Hematopoietic multipotent progenitor cell treated with erythropoietin and hydrocortisone succinate and interleukin-3 and kit ligand, for 17 days (in vitro differentiated cells): ENCODE measurements at places on chromosomes 2 and 18.

- no peak for DNase-seq
Measured at GRCh38 chr2:240575101-240575965, 7.0 kb downstream of the RNPEPL1 start.

GRCh38 chr2:49515996-49516782 is 361.9 kb upstream of the FSHR start:
- DNase-seq: no peak

DNA sequence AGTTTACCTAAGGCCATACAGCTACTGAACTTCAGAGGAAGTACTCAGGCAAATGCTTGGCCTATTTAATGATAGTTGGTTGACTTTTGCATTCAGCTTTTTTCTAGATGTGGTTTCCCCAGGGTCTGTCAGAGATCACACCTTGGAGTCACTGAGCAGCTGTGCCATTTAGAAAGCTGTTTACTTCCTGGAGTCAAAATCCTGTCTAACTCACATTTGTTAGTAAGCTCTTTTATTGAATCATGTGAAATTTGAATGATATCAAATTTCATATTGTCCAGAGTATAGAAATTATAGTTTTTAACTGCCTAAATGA is 7.6 kb upstream of the TRIB2 start:
- DNase-seq: no peak

DNA sequence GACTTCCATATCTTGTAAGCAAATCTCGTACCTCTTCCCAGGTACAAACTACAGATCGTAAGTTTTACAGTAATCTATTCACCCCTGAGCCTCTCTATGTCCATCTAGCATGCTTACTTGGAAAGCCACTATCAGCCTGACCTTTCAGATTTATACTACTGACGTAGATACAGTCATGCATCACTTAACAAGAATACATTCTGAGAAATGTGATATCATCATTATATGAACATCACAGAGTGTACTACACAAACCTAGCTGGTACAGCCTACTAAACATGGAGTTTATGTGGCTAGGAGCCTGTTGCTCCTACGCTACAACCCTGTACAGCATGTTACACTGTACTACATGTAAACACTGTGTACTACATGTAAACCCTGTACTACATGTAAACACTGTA is 293.2 kb upstream of the ZNF804A start:
- DNase-seq: no peak

- no peak for DNase-seq
Measured at GRCh38 chr2:65367524-65367923, 64.9 kb downstream of the SPRED2 start.

DNA sequence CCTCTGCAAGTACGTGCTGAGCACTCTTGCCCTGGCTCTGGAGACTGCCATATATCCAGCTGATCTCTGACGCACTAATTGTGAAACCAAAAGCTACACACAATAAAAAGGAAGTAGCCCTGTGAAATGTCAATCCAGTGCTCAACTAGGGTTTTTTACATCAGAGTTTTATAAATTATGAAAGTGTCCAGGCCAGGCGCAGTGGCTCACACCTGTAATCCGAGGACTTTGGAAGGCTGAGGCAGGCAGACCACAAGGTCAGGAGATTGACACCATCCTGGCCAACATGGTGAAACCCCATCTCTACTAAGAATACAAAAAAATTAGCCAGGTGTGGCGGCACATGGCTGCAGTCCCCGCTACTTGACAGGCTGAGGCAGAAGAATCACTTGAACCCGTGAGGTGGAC is 24.5 kb upstream of the PEX13 start:
- DNase-seq: no peak

DNA sequence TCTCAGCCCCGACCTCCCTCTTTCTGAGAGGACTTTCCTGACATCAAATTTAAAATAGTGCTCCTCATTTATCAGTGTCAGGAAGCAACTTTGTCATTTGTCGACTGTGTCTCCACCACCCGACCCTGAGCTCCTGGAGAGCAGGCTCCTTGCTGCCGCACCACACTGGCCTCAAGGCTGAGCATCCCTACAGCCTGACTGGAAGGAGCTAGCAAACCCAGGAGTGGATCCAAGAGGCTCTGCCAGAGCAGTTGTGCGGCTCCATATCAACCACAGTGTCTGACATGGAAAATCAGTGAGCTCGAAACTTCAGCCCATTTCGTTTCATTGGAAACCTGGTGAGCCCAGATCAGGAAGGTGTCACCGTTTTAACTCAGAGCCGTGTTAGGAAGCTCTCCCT is 125.2 kb downstream of the PTGR3 start:
- no peak for DNase-seq

- peak; percentile 52 for DNase-seq
Measured at GRCh38 chr2:28801726-28802125, 8.9 kb upstream of the SPDYA start.

- no peak for DNase-seq
Measured at GRCh38 chr2:47214990-47215389, 59.9 kb upstream of the STPG4 start.

DNA sequence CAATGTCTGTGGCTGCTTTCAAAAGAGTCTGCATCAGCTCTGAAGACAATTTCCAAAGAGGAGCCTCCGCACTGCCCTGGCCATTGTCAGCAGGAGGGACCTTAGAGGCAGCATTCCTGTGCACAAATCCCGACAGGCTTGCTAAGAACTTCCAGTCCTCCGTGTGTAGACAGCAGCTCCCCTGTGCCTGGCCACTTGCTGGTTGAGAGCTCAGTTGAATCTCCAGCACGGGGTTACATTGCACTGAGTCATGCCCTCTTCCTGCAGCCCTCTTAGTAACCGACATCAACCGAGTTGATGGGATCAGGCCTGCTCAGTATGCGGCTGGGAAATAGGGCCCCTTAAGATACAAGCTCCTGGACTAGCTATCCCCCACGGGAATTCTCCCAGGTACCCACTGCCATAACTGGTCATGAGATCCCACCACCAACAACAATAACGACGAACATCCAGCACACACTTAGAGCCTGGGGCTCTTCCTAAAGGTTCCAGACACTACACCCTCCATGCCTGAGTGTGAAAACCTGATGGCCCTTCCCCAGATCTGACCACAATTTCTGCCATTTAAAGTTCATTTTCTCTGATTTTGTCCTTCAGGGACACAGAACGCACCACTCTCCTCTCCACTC is 12.0 kb downstream of the ATP6V1B1 start:
- DNase-seq: no peak

DNA sequence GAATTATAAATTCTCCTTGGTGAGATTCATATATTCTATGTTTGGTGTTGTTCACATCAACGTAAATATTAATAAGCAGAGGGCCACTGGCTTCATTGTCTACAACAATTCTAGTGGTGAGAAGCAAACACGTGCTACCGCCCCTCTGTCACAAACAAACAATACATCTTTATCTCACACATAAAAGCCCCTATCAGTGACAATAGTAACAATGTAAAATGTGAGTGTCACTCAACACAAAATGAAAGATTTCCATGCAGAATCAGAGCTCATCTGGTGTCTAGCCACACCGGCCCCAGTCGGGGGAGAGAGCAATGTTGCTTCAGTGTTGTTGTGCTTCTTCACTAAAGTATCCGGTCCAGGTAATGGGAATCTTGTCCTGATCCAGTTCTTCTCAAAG is 932.6 kb downstream of the SOCS6 start:
- DNase-seq: no peak

- DNase-seq: no peak
Measured at GRCh38 chr2:162188451-162188850, 36.4 kb upstream of the GCG start.

DNA sequence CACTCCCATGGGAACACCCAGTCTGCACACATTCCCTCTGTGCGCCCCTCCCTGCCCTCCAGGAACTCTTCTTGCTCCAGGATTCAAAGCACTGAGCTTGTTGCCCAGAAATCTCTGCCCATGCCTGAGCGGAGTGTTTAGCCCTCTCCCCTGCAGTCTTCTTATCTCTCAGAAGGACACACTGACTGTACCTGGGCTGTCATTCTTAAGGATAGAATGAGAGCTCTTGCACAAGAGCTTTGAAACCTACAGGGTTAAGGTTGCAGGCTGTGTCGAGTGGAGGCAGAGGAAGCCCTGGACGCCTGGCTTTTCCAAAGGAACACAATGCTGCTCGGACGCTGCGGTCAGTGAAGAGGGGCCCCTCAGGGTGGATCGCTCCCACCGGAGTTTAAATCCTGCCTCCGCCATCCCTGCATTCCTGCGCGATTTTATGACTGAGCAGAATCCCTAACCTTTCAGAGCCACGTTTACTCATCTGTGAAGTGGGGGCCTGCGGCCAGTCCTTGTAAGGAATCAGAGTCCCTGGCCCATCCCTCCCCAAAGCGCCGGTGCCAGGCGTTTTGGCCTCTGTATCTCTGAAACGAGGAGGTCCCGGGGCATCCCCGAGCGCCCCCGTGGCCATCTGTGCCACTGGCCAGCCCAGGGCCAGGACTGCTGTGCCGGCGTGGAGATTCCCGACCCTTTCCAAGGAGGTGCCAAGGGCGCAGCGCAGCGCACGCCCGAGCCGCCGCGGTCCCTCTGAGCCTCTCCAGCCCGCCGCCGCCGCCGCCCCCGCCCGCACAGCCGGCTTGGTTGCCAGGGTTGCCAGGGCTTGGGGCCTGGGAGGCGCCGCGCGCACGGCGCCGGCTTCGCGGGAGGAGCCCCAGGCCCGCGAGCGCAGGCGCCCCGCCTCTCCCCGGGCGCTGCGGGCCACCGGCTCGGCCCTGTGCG is 58.9 kb downstream of the FAM168B start:
- DNase-seq: no peak

DNA sequence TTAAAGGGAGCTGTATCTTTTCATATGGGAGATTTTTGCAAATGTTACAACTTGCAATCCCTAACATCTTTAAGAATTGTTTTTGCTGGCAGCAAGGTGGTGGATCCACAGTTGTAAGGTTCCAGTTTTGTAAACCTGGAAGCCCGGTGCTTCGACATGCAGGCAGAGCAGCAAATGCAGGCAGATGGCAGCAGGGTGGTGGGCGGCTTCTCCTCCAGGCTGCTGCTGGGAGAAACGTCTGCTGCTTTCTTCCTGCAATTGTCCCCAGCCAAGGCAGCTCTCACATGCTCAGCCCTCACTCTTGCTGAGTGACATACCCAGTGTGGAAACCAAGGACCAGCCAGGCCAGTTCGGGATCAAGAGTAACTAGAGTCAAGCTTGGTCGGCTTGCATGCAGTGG is 166.0 kb downstream of the SEPTIN10 start:
- DNase-seq: no peak

GRCh38 chr2:26936855-26937254 is 33.6 kb upstream of the MAPRE3 start:
- DNase-seq: no peak

GRCh38 chr2:46331109-46331766 is 34.0 kb downstream of the EPAS1 start:
- DNase-seq: no peak

DNA sequence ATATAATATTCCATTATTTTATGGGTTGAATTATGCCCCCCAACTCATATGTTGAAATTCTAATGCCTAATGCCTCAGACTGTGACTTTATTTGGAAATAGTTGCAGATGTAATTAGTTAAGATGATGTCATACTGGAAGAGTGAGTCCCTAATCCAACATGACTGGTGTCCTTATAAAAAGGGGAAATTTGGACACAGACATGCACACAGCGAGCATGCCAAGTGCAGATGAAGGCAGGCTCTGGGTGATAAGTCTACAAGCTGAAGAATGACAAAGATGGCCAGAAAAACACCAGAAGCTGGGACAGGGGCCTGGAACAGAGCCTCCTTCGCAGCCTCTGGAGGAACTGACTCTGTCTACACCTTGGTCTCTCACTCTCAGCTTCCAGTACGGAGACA is 10.0 kb upstream of the ASAP2 start:
- no peak for DNase-seq

DNA sequence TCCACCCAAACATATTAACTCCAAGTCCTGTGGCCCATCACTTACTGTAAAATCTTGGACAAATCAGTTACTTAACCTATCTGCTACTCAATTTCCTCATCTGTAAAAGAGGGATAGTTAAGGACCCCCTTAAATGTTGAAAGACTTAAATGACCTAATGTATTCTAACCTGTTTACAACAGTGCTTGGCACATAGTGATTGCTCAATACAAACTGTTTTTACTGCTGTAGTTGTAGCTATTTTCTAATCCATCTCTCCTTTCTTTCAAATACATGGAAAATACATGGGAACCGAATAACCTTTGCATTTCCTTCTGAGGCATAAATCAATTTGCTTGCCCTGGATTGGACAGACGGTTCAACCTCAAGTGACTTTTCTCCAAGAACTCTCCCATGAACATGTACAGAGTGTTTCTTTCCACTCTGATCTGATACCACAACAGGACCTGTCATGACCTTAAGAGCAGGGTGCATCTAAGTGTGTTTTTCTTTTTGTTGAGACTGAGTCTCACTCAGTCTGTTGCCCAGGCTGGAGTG is 2.7 kb downstream of the LNPK start:
- DNase-seq: no peak

DNA sequence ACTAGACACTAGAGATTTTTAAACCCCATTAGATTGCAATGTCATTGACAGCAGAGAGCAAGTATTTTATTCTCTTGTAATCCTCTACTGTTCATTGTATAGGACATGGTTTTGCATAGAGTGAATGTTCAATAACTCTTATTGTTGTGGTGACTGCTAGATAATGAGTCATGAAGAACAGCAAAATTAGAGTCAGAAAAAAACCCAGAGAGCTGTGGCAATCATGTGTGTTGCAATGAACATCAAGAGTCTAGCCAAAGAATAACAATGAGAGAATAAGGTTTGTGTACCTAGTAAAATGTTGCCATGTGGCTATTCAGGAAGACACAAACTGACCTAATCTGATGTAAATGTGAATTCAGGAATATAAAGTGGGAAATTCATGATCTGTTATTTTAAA is 684.0 kb downstream of the DSC3 start:
- DNase-seq: no peak

DNA sequence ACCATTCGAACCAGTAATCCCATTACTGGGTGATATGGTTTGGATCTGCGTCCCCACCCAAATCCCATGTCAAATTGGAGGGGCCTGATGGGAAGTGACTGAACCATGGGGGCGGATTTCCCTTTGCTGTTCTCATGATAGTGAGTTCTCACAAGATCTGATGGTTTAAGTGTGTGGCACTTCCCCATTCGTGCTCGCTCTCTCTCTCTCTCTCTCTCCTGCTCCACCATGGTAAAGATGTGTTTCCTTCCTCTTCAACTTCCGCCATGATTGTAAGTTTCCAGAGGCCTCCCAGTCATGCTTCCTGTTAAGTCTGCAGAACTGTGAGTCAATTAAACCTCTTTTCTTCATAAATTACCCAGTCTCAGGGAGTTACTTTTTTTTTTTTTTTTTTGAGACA is 62.6 kb downstream of the NBAS start:
- DNase-seq: no peak
